Aorta (tissue), 5 donors: ENCODE measurements at places on chromosomes 2 and 18. TPM values are rescaled to one million over a fixed set of nuclear protein-coding genes. Genes with fewer than 3 reads are reported as not detected.

- DNase-seq = peak; percentile 52
Observed at GRCh38 chr2:239310401-239311061, 90.3 kb downstream of the HDAC4 start.

- no peak for DNase-seq
Observed at GRCh38 chr2:18993756-18994338, 364.6 kb downstream of the OSR1 start.

DNA sequence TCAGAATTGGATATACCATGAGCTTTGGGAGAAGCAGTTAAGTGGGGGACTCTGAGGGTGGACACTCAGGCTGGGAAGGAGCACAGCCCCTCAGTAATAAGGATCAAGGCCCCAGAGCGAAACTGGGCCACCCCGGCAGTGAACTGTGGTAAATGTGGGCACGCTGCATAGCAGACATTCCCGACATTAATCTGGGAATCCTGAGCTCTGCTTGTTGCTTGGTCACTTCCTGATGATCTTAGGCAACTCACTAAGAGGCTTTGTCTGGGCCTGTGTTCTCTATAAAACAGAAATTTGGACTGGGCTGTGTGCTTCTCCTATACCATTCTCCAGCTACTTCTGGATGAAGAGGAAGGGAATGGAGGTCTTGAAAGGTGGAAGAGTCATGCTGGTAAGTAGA lies 4.8 kb downstream of the TGFBRAP1 start:
- no peak for DNase-seq

GRCh38 chr2:181419129-181419855 lies 37.9 kb upstream of the ITGA4 start:
- no peak for DNase-seq

DNA sequence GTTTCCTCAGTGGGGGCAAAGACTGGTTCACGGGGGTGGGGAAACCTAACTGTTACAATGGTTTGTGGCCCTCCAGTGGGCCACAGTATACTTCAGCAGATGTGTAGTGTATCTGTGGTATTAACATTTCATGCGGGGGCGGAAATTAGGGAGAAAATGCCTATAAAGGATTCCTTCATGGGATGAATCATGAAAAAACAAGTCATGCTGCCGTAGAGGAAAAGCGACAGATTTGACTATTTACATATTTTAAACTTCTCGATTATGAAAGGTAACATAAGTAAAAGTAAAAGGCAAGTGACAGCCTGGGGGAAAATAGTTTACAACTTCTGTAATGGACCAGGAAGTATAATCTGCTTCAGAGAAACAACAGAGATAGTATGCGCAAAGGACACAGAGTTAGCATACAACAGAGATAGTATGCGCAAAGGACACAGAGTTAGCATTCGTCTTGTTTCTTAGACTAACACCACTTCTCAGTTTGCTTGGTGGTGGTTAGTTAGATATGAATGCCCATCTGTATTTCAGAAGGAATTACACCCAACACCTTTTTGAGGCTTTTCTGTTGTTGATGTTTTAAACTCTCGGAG lies 41.1 kb downstream of the MRPS9 start:
- DNase-seq = no peak

- no peak for DNase-seq
Observed at GRCh38 chr2:227036527-227036926, 127.5 kb downstream of the COL4A4 start.

DNA sequence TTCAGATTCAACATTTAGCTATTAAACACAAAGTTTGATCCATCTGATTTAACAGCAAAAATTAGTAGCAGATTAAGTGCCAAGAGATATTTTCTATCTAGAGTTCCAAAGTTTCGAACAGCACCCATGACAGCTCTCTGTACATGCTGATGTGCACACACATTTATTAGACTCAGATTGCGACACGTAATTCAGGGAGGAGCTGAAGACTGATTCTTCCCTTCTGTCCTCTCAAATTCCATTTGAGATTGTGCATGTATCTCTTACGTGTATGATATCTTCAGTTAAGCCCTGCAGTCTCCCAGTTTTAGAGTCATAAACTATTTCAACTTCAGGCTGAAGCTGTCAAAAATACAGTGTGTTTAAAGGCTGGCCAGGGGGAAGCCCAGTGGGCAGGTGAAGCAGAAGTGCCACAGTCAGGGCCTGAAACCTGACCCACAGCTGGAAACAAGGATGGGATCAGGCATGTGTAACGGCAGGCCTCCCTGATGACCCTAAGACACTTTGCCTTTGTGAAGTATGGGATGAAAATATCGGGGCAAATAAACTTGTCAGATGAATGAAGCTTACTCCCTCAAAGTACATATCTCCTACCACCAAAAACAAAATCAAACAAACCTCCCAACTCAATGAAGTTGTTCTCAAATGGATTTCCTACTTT lies 30.6 kb downstream of the CYB5A start:
- DNase-seq = no peak

GRCh38 chr2:67650291-67651133 lies 253.4 kb downstream of the ETAA1 start:
- peak; percentile 88 for DNase-seq

DNA sequence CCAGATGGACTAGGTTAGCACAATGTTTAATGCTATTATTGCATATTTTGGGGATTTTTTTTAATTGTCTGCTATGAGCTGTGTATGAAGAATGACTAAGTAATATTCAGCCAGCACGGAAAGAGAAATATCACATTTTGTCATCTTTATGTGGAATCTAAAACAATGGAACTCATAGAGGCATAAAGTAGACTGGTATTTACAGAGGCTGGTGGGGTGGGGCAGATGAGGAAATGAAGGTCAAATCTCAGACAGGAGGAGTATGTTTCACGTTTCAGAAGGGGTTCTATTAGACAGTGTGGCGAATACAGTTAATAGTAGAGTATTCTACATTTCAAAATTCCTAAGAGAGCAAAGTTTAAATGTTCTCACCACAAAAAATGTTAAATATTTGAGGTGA lies 4.7 kb downstream of the CDH19 start:
- no peak for DNase-seq

DNA sequence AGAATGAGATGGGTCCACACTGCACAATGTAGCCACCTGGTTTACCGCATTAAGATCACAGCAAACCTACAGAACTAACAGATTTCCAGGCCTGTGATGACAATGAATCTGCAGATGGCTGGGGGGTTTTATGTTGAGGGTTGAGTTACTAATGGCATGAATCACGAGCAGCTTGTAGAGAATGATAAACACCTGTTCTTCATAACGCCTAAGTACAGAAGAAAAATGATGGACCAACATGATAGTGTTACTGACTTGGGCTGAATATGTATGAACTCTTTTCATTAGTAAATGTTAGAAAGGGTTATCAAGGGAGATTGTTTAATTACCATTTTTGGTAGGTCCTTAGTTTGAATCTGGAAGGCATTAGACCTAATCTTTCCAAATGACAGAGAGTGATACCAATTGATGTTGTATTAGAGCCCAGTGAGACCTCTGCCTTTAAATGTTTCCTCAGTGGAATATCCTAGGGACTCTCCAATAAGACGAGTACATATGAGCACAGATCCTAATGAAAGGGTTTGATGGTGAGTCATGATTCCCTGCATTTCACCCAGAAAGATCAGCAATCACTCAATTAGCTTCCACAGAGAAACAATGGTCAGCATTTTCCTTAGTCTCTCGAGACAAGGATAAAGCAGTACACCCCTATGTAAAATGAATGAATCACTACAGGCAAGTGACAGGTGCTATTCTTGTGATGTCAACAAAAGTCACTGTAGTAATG lies 243.8 kb downstream of the DLGAP1 start:
- DNase-seq = no peak

- no peak for DNase-seq
Observed at GRCh38 chr2:85257970-85258605, 69.7 kb downstream of the TGOLN2 start.

DNA sequence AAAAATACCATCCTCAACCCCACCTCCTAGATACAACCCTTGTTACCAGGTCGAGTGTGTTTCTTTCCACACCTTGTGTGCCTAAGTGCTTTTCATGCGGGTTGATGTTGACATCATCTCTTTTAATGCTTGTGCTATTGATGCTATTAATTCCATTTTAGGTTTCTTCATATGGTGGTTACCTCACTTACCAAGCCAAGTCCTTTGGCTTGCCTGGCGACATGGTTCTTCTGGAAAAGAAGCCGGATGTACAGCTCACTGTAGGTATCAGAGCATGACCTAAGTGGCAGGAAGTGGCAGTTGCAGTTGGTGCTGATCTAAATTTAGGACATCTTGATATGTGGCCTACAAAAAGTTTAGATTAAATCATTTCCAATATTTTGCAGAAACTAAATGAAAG lies 149.9 kb upstream of the TTC39C start:
- no peak for DNase-seq

DNA sequence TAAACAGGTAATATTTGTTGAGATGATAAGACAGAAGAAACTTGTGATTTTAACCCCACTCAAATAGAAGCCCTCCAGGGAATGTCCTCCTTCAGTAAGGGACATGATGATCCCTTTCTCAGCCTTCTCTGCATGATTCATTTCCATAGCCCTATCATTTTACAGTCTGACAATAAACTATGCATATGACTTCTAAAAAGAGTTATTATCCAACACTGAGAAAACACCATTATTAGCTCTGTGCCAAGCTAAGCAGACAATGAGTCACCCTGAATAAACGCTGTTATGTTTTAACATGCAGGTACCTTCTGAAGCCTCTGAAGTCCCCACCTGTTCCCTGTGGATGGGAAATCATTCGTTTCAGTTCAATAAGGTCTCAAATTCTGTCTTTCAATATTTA lies 54.7 kb downstream of the DTNB start:
- no peak for DNase-seq

The NYAP2 gene
- 2.0 TPM for total RNA-seq

The AQP12A gene
- not detected for total RNA-seq

The ABCG8 gene
- total RNA-seq = not detected

The SERPINB13 gene
- not detected for total RNA-seq

The ALPG gene
- total RNA-seq = not detected

The PDCD1 gene
- total RNA-seq = 0.75 TPM

The UGT1A3 gene
- not detected for total RNA-seq
